CD4-positive, alpha-beta T cell treated with Interleukin-21 for 1 hour (primary cell): ENCODE measurements at places on chromosomes 1 and 21.

DNA sequence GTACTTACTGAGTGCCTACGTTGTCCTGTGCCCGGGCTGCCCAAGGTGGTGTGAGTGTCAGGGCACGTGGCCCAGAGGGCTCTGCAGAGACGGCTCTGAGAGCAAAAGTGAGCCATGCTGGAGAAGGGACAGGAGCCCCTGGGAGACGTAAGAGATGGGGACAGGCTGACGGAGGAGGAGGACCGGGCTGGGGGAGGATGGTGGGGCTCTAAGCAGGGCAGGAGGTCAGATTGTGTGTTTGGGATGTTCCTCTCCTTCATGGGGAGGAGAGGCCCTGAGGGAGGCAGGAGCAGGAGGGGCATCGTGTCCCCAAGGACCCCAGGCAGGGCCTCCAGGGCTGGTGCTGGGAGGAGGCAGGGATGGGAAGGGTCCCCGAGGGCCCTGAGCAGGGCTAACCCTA, 158.9 kb downstream of the PCBP3 start:
- no peak for DNase-seq

- no peak for DNase-seq
Measured at GRCh38 chr1:244050835-244051444, at the start of gene ZBTB18. Gene ZBTB18 (plus strand): TSS chr1:244051283. CDS start chr1:244051432, 149 bp downstream.

DNA sequence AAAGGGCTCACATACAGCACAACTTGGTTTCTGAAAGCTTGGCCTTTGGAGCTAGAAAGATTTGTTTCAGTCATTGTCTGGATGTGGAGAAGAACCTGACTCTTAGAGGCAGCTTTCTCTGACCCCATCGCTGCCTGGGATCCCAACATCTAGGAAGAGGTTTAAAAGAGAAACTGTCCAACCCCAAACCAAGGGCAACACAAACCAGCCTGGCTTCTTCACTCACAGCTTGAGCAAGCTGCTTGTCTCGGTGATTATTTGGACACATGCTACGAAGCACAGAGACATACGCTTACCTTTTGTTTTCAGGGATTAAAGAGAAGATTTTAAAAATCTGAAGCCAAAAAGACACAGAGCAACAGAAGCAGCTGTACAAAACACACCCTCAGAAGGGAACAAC, 109.8 kb downstream of the ETS2 start:
- no peak for DNase-seq

DNA sequence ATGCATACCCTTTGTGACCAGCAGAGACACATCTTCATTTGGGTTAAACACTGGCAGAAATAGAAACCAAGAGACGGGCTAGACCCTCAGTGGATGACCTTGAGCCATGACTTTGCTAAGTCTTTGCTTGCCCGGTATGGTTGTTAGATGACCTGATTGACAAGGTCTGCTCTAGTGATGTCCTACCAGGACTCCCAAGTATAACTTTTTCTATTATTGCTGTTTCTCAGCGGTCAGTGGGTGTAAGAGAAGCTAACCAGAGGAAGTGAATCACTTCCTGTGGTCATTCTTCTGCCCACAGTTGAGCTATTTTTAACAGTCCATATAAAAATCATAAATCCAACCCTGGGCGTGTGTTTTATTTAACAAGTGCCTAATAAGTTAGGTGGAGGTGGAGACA, 126.2 kb upstream of the ETS2 start:
- DNase-seq: no peak

DNA sequence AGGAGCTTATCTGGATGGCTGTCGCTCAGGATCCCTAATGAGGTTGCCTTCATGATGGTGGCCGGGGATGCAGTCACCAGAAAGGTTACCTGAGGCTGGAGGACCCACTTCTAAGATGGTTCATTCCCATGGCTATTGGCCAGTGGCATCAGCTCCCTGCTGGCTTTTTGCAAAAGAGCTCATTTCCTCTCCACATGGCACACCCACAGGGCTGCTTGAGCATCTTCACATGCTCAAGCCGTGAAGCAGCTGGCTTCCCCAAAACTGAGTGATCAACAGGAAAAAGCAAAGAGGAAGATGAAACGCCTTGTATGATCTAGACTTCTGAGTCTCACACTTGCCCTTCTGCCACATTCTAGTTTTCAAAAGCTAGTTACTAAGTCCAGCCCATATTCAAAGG, 124.6 kb upstream of the CXADR start:
- no peak for DNase-seq
